NCI-H1048 (cell line): ENCODE measurements at places on chromosomes 12 and 14.

DNA sequence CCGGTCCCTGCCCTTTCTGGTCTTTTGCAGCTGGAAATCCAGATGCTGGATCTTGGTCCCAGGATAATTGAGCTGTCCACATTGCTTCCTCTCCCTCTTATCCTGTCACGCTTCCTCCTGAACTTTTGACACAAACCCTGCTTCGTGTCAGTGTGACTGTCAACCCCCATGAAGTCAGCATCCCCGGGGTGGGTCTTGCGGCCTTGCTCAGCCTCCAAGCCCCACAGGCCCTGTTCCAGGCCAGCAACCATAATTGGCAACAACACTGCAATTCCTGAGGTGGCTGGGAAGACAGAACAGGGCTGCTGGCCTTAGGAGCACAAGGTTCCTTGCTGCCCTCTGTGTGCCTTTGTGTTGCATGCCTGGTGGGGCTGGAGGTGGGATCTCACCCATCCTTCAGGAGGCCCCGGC is 74.9 kb downstream of the NTF3 start:
- no peak for DNase-seq

GRCh38 chr14:67577909-67578749 is 21.9 kb downstream of the PIGH start:
- no peak for DNase-seq

DNA sequence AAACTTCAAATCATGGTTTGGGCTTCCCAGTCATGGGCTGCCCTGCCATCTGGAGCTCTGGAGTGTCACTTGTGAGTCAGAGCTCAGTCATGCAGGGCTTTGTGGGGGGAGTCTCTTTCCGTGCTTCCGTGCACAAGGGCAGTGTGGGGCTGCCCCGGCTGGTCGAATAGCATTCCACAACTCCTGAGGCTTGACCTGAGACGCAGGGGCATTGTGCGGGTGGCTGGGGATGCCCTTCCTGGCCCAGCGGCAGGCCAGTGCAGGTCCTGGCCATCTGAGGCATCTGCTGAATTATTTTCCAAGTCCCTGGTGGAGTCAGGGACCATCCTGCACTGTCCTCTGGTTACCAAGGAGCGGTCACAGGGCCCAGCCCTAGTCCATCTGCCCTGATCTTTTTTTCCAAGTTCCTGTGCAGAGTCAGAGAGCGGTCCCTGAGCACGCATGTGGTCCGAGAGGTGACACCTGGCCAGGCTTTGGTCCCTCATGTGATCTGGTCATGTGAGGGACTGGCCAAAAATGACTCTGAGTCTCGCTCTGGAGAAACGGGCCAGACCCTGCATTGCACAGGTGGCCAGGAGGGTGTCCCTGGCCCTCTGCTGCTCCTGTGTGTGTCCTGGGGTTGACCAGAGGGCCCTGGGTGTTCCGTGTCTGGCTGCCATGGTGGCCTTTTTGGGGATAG is 167.0 kb upstream of the ALG10B start:
- no peak for DNase-seq

DNA sequence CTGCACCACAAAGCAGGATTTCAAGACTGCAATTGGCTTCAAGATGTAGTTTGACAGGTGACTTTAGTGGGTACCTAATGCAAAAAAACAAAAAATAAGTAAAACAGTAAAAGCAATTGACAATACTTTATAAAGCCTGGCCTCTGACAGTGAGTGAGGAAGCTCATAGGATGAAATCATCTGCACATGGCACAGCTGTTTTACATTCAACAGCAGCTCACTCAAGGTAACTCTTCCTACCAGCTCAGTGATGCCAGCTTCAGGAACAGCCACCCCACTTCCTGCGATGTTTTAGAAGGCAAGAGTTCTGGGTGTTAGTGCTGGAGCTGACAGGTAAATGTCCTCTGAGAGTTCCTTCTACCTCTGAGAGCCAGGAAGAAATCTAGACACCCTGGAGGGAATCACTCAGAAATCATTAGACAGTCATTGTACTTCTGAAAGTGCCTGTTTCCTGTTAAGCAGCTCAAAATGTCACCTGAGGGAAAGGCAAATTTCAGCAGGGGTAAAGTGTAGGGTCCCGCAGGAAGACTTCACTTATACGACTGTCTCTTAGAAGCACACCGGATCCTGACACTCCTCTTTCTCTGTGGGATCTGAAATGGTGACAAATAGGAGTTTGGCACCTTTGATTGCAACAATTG is 99.9 kb downstream of the FOXN3 start:
- no peak for DNase-seq

- no peak for DNase-seq
These were observed 5.0 kb upstream of the CD4 start for GRCh38 chr12:6784296-6784695.

- no peak for DNase-seq
These were observed 266.7 kb downstream of the ALG10 start for GRCh38 chr12:34288963-34289345.

DNA sequence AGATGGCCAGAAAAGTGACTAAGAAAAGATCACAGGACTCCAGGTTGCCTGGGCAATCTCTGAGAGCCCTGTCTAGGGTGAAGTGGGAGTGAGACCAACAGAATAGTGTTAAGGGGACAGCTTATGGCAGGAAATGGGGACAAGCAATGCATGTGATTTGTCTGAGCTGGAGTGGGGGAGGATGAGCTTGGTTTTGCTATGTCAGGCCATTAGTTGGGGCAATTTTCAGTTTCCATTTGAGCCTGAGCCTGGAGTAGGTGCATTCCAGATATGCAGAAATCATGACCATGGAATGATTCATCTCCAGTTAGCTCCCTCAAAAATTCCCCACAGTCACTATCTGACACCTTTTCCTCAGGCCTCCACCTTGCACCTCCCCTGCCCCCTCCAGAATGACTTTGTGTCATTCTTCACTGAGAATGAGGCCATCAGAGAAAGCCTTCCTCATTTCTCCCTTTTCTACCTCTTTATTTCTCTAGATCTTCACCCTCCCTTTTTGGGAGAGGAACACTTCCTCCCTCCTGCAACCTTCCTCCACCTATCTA is 150.9 kb upstream of the PLEKHG7 start:
- DNase-seq, result no peak

GRCh38 chr12:98606359-98606988 is 13.0 kb downstream of the SLC25A3 start:
- no peak for DNase-seq

GRCh38 chr12:49976557-49976956 is 3.8 kb downstream of the AQP6 start:
- no peak for DNase-seq

DNA sequence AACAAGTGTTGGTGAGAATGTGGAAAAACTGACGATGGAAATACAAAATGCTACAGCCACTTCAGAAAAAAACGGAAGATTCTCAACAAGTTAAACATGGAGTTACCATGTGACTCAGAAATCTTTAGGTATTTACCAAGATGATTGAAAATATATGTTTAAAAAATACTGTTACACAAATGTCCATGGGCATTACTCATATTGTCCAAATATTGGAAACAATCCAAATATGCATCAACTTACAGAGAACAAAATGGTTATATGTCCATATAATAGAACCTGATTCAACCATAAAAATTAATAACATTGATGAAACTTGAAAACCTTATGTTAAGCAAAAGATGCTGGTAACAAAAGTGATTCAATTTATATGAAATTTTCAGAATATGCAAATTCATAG is 1057.7 kb upstream of the TMEM132C start:
- DNase-seq, result no peak

DNA sequence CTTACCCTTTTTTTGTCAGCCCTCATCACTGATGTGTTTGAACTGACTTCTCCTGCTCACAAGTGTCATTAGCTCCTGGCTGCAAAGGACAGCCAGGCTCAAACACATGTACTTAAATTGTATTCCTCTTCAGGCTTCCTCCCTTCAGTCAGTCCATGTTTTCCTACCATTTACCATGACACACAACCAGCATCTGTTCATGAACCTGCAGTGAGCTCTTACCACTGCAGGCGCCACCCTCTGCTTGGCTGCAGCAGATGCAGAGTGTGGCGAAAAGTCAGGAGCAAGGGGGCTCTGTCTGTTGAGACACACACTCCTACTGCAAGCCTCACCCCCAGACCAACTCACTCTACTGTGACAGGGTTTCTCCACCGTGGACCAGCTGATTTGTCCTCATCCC is 70.2 kb downstream of the TSPAN11 start:
- no peak for DNase-seq

DNA sequence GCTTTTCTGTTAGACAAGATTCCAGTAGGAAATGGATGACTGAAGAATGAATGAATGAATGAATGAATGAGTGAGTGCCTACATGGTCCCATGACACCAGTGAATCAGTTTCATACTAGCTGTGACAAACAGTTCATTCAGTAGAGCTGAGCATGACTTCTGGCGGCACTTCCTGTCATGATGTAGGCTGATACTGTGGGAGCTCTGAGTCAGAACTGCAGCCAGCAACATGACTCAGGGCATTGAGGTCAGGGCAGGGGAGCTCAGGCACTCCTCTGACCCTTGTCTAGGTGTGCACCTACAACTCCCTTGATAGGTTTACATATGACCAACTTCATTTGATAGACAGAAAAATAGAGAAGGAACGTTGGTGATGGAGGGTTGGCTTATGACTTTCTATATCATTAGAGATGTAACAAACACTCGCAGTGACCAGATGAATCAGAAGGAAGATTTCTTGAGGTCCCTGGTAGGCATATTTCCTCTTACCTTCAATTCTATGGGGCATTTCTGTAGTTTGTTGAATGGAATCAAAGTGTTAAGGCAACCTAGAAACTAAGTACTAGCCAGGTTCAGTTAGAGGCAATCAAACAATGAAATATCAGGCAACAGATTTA is 139.3 kb upstream of the ARHGAP5 start:
- DNase-seq, result no peak

GRCh38 chr14:64281805-64282204 is 12.4 kb downstream of the ESR2 start:
- no peak for DNase-seq

GRCh38 chr12:31369712-31370521 is 44.0 kb upstream of the SINHCAF start:
- DNase-seq, result no peak

DNA sequence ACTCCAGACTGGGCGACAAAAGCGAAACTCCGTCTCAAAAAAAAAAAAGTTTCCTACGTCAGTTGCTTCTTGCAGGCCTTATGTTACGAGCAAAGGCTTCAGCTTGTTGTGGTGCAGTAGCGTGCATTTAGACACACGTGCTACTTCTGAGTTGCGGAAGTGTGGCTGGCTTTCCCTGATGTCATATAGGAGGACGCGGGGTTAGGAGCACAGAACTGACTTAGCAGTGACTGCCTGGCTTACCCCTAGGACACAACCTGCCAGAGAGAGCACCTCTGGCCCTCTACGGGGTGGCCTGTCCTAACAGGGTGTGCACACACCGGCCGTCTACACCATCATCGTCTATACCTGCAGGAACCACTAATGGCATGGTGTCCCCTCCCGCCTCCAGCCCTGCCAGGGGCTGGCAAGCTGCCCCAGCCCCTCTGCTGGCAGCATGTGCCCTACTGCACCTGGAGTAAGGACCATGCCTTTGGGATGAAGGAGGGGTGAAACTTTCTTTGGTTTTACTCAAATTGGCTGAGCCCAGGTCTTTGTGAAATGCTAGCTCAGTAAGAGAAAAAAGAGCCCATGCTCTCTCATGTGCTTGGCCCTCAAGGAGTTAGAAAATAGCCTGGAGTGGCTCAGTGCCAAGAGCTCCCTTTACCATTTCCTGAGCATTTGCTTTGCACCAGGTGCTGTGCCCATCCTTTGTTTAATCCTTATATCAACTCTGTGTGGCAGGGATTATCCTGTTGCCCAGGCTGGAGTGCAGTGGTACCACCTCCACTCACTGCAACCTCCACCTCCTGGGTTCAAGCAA is 1.7 kb upstream of the GPR68 start:
- no peak for DNase-seq

DNA sequence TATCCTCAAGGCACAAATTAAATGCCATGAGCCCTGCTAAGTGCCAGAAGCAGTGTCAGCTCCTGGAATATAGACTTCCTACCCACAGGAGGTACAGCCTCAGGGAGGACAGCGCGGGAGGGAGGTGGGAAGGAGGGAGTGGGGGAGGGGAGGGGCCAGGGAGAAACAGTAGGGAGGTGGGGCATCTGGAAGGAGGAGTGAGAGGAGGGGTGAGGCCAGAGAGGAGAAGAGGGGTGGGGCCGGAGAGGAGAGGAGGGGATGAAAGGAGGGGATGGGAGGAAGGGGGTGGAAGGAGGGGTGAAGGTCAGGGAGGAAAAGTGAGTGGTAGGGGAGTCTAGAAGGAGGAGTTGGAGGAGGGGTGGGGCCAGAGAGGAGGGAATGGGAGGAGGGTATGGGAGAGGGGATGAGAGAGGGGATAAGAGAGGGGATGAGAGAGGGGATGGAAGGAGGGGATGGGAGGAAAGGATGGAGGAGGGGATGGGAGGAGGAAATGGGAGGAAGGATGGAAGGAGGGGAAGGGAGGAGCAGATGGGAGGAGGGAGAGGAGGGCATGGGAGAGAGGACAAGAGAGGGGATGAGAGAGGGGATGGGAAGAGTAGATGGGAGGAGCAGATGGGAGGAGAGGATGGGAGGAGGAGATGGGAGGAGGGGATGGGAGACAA is 9.2 kb upstream of the CCDC197 start:
- DNase-seq, result no peak

GRCh38 chr14:57796556-57796955 is 69.3 kb downstream of the SLC35F4 start:
- DNase-seq, result no peak
